ENCODE measurements at places on chromosomes 13 and 19.

DNA sequence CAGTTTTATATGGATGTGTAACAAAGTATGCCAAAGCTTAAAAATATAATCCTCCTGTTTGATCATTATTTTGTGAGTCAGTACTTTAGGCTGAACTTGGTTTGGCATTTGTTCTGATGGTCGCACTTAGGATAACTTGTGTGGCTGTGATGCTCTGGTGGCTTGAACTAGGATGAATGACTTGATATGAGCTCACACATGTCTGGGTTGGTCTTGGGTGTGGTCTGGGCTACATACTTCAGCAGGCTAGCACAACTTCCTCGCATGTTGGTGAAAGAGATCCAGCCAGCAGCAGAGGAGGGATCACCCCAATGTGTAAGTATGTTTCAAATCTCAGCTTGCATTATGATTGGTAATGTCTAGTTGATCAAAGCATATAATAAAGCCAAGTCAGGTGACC is 969.1 kb upstream of the PCDH9 start:
- DNase-seq: no peak

DNA sequence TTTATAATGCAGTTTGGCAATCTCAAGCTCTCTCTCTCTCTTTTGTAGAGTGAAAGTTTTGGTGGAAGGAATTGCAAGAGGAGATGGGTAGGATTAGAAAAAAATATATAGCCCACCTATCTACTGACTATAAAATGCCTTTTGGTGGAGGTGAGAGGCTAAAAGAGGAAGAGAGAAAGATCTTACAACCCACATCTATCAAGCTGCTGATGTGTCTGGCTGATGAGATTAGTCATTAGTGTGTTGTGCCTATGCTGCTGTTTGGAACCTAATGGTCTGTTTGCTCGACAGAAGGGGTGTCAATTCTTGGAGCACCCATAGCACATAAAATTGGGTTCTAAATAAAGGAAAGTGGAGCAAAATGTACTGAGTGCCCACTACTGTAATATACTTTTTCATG is 411.0 kb downstream of the HS6ST3 start:
- no peak for DNase-seq

GRCh38 chr19:57560049-57560491 is 407 bp upstream of the ZNF550 start:
- no peak for DNase-seq

DNA sequence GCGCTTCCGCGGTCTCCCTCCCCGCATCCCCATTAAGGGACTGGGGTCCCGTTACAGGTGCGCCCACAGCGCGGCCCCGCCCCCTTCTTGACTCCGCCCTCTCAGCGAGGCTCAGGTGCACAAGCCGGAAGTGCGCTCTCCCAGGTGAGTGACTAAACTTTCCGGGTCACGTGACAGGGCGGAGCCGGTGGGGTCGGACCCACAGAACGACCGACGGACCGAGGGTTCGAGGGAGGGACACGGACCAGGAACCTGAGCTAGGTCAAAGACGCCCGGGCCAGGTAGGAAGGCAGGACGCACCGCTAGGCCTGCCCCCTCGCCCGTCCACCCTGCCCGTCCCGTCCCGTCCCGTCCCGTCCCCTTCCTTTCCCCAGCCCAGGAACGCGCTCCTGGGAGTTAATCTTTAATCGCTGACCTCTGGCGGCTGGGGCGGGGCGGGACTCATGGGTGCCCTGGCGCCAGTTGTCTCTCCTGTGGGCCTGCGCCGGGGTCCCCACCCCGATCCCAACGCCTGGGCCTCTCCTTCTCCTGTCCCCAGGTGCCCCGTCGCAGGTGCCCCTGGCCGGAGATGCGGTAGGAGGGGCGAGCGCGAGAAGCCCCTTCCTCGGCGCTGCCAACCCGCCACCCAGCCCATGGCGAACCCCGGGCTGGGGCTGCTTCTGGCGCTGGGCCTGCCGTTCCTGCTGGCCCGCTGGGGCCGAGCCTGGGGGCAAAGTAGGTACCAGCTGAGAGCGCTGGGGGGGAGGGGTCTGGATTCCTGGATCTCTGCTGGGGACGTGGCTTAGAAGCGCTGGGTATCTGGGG is at the start of gene CRB3:
TSS of gene CRB3 (plus strand) at position 202 of the 804 bp plus-strand sequence. CDS start at position 633, 431 bp downstream.
- no peak for DNase-seq

DNA sequence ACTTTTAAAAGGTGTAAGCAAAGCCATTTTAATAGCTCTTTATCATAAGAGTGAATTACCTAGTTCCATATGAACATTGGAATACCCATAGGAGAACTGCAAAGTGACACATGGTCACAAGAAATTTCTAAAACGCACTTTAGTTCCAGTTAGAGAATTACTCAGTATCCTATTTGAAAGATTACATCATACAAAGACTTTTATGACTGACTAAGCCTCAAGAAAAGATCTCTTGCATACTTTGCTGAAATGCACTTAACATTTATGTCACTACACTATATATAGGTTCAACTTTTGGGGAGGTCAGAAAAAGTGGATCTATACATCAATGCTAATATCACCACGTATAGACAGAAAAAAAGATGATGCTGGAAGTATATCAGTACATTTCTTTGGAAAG is 7.1 kb downstream of the PCDH9 start:
- no peak for DNase-seq

DNA sequence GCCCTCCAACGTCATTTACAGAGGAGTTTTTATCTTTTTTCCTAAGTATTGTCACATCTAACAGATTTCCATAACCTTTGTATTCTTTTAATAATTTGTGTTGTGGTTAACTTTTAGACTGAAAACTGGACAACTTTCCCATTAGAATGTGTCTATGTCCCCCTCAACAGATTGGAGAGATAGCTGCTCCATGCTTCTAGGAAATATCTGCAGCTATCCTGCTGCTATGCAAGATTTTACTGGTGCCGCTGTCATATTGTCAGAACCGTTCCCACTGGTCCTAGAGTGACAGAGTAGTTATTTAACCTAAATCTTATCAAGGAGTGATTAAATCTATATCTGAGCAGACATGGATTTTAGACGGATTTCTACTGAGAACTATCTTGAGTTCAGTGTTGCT is 130.0 kb downstream of the MAB21L1 start:
- DNase-seq: no peak

GRCh38 chr19:50889638-50890037 is 16.4 kb downstream of the KLK2 start:
- no peak for DNase-seq

GRCh38 chr13:92951273-92951890 is 275.2 kb upstream of the GPC6 start:
- DNase-seq: no peak

GRCh38 chr13:109541081-109541480 is 245.3 kb downstream of the IRS2 start:
- no peak for DNase-seq

DNA sequence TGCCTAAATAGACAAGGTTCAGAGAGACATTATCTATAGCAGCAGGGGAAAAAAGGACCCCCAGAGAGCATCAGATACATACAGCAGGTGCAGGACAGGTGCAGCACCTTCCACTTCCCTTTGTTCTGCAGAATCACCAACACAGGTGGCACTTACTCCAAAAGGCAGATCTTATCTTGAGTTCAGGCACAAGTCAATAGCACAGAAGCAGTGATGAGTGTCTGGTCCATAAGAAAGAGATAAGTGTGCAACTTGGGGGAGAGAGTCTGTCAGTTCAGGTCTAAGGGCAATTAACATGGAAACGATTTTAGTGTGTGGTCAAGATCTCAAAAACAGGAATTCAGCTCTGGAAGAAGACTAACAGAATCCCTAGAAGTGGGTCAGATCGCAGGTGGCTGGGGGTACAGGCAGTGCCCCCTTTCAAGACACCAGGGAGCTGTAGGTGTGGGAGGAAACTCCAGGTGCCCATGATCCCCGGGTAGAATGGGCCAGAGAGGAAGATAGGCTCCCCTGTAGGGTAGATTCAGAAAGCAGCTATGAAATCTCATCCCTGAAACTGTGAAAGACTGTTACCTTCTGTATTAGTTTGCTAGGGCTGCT is 40.6 kb downstream of the TNFSF11 start:
- DNase-seq: no peak

GRCh38 chr13:38821770-38822551 is 135.1 kb downstream of the FREM2 start:
- peak; percentile 67 for DNase-seq

DNA sequence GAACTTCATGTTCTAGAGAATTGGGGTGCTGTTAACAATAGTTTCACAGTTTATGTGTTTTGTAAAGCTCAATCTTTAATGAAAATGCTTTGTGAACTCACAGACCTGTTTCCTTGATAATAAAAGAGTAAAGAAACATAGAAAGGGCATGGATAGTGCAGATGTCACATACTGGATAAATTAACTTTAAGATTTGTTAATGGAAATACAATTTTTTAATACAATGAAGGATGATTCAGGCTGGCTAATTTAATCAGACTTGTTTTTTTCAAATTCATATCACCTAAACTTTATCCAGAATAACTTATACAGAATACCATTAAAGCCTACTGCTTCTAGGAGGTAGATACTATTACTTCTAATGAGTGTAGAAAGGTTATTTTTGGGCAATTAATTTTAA is 1033.5 kb upstream of the SLC10A2 start:
- DNase-seq: no peak

DNA sequence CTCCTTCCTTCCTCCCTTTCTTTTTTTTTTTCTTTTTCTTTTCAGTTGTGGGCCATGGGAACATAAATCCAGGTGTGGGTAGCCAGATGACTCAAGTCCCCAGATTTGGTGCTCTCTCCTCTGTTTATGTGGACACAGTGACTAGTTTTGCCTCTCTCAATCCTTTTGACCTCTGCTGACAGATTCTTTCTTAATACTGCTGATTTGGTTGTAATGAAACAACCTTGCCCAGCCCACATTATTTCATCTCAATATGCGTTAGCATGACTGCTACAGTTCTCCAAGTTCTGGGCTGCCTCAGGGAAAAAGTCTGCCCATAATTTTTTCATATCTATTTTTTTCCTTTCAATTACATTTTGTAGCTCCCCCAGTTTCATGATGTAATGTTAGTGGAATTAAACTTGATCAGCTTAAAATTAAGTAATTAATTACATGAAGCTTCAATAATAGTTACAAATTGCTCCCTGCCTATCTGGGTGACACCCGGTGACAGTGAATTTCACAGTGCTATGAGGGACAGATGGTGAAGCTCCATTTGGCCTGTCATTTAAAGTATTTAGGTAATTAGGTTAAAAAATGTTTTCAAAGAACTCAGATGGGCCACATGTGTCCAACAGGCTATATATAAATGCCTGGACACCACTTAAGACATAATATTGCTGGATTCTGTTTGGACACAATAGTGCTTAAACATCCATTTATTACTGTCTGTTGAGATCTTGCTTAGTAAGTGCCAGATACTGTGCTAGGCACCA is 118.8 kb upstream of the FRY start:
- DNase-seq: no peak

DNA sequence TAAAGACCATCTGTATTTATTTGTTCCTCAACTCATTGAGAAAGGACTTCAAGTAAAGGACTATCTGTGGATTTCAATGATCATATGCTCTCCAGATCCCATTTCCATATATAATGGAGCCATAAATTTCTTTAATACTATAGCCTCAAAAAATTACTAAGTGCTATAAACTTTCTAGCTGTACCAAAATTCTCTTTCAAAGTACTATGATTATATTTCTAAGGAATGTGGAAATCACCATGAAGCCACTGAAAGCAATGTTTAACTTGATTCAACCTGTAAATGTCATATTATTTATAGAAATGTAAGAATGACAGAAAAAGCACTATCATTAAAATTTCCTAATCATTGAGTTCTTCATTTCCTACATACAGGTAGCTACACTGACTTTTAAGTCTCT is 20.7 kb downstream of the TBC1D4 start:
- DNase-seq: no peak

DNA sequence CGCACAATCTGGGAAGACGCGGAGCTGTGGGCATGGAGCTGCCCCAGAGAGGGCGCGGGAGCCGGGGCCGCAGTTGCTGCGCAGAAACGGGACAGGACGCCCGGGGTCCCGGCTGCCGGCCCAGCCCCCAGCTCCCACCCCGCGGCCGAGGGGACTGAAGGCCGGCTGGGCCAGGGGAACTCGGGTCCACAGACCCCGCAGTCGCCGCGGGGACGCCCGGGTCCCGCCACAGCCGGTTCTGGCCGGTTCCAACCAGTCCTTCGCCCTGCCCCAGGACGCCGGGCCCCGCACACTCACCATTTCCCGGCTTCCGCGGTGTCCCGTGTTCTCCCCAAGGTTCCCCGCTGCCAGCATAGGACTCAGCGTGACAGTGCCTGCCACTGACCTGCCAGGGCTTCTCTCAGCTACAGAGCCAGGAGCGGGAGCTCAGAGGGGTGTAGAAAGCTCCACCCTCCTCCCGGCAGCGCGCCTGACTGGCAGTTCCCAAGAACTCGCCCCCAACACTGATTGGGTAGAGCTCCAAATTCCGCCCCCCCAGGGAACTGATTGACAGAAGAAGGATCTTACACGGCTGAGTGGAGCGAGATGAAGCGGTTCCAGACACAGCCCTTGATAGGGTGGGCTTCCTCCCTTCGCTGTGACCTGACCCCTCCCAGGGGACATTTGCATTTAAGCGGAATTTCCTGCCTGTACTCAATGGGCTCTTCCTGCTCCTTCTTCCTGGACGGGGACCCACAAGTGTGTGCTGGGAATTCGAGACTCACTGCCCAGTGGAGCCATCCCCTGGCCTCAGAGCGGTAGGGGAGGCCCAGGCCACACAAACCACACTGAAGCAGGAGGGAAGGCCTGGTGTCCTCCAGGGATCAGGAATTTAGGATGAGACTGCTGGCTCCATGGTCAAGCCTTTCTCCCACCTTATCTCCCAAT is at the start of gene ZNF442:
TSS of gene ZNF442 (minus strand) at position 448 of the 927 bp plus-strand sequence. CDS start 2,052 bp downstream, outside the sequence.
- peak; percentile 94 for DNase-seq

- DNase-seq: no peak
These were observed 960 bp upstream of the GSX1 start for GRCh38 chr13:27791146-27791900.
